NK-92 treated with Interleukin-12 subunit alpha and Interleukin-12 subunit beta, amount 100 ng/mL, for 24 hours (cell line): ENCODE measurements at places on chromosomes 4 and X.

- DNase-seq, result no peak
Measured at GRCh38 chrX:13694359-13694758, 5.4 kb downstream of the RAB9A start.

GRCh38 chrX:103846386-103846785 is 14.3 kb upstream of the RAB9B start:
- no peak for DNase-seq

DNA sequence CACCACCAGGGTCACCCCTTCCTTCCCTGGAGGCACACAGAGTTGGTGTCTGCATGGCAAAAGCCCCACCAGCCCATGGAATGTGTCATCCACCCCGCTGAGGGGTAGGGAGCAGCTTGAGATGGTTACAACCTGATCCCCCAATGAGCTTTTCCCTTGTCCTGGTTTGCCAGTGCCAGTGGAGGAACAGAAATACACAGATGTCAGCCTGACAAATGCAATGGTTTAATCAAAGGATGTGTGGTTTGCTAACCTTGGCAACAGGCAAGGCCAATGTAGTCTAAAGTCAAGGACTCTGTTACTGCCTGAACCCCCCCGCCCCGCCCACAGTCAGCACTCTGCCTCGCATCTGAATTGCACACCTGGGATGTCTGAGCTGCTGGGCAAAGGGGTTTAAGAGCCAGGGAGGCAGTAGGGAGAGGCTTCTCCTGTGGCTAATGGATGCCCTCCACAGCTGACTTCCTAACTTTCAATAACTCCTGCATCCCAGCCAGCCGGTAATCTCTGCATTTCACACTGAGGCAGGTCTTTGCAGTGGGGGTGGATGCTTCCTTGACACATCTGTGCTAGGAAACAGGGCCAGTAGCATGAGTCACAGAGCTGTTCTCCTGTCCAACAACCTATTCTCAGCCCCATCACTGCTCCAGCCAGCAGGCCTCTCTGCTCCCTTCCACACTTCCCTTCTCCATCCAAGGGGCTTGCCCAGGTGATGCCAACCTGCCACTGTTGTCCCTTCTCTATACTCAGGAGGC is 137.5 kb downstream of the AMMECR1 start:
- DNase-seq, result no peak

DNA sequence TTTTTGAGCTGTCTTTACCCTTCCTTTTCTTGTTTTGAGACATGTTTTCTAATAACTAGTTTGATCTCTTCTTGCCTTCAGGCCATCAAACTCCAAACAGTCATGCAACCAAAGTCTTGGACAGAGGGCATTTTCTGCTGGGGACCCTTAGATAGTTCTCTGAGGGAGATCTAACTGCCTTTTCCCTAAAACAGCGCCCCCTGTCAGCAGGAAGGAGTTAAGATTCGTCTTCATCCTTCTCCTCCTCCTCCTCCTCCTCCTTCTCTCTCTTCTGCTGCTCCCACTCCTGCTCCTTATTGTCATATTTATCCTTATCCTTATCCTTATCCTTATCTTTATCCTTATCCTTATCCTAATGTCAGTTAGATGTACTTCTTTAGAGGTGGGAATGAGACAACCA is 417.2 kb downstream of the TRAM1L1 start:
- DNase-seq, result no peak

- DNase-seq, result no peak
Measured at GRCh38 chrX:50644496-50644895, 169.5 kb downstream of the SHROOM4 start.

DNA sequence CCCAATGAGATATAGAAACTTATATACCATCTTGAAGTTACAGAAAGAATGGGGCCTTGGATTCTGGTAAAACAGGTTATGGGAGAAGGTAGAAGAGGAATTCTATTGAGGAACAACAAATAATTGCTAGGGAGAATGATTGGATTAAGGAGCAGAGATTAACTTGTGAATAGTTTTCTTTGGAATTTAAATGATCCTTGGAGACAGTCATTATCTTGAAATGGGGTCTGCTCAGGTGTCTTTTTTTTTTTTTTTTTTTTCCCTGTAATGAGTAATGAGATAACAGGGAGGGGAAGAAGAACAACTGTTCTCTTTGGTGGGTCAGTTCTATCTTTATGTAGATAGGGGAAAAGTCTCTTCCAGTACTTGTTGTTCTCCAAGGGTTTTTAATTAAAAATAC is 1406.0 kb downstream of the RPA4 start:
- DNase-seq, result no peak

DNA sequence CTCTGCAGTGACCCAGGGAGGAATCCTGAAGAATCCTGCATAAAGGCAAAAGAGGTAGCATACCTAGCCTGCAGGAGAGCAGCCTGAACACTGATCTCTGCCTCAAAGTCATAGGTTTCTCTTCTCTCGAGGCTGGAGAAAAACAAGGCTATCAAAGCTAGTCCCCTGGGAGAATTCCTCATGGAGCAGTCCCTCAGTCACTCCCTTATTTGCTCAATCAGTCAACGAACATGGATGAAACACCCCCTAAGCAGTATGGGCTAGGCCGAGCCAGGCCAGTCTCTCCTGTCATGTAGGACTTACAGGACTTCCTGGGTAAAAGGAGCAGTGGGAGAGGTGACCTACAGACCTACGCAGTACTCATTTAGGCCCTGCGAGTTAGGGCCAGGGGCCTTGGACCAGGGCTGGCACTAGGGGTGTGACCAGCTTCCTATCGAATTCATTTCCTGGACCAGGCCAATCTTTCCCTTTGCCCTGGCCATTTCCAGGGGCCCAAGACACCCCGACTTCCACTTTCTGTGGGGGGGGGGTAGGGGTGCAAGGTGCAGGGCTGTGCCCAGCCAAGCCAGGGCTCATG is 164.1 kb downstream of the EFNB1 start:
- no peak for DNase-seq
